ENCODE measurements at places on chromosomes 3 and 15.

GRCh38 chr3:50415061-50415460, 55.7 kb upstream of the TMEM115 start:
- no peak for DNase-seq

DNA sequence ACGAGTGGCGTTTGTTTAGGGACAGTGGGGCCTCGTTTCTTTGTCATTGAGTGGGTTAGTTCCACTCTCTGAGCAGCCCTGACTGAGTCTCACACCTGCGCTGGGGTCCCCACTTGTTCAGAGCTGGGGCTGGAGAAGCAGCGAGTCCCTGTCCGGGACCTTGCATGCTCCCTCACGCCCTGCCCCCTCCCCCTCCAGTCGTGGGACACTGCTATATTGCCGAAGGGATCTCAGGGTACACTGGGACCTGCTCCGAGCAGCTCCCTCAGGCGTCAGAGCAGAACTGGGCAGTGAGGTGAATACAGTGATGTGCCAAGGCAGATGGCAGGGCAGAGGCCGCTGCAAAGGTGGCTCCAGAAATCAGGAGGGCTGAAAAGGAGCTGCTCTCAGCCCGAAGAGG, 59.9 kb upstream of the KLF13 start:
- DNase-seq, result no peak

GRCh38 chr3:87246662-87247429, 19.7 kb downstream of the CHMP2B start:
- DNase-seq, result no peak

DNA sequence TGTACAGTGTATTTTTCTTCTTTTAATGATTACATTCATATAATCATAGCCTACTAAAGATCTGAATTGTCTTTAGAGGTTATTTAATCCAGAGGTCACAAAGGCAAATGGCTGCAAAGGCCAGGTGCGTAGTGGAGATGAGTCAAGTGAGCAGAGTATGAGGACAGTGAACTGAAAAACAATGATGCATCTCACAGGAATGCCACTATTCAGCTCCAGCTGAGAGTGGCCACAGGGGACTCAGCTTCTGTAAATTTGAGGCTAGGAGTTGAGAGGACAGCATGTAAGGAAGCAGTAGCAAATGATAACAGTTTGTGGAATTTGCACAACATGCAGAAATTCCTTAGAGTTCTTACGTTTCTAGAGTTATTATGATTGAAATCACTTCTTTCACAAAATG, 50.4 kb downstream of the COL6A5 start:
- DNase-seq, result no peak

DNA sequence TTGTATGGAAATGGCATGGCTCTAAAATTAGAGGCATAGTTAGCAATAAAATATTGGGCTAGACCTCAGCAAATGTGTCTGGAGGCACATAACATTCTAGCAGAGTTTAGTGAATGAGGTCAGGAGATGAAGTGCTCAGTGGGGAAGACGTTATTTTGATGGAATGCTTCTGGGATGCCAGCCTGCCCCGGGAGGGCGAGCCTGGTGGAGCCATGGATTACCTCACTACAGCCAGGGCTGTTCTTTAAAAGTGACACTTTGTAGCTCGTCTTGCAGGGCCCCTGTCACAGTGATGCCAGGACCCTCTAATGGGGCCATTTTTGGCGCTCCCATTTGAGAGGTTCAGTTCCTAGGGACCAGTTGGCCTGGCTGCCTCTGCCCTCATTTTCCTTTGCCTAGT, 48.5 kb downstream of the PXYLP1 start:
- no peak for DNase-seq

GRCh38 chr15:69848551-69849231, 249.0 kb downstream of the TLE3 start:
- no peak for DNase-seq

DNA sequence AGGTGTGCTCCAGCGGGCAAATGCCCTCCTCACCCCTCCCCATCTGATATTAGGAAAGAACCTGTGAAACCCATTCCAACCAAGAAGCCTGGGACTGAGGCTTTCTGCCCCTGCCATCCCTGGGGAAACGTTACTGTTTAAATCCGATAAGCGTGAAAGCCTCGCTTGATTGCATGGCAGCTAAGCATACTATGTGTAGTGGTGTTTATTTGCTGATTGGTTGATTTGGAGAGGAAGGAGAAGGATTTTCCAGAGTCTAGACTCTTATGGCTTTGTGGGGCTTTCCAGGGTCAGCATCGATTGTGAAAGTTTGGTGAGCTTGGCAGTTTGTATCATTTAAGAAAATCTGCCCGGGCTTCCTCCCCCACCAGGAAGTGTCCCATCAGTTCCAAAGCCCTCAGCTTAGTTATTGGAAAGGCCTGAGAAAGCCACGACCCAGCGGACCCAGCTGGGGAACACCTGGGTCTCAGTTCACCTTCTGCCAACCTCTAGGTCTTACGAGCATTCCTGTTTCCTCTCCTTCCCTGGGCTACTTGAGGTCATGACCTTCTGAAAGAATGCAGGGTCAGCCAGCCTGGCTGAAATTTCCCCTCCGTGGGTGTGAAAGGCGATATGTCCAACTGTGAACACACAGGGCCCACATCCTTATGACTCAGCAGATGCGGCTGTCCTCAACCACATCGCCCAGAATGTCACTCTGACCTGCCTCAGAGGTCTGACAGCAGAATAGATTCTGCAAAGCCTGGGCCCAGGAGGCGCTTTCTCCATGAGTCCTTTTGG, 62.8 kb upstream of the HERC1 start:
- DNase-seq, result no peak

- DNase-seq, result no peak
Observed at GRCh38 chr15:92714077-92714476, 58.5 kb upstream of the FAM174B start.

GRCh38 chr3:138348754-138349739, 668 bp downstream of the MRAS start:
- no peak for DNase-seq

DNA sequence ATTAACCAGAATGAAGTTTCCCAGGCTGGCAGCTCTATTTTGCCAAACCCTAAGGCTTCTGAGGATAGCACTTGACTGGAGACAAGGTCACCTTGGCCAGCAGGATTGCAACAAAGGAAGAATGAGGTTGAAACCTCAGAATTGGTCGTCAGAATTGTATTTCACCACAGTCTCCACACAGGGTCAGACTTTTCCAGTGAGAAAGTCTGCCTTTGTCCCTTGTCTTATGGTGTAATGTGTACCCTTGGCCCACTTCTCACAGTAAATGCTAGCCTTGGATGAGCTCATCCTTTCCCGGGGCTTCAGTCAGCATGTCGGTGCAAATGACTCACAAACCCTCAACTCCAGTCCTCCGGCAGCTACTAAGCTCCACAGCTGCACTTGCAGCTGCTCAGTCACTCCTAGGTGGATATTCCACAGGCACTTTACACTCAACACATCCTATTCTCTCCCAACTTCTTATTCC, 19.7 kb downstream of the SSR3 start:
- DNase-seq, result no peak

DNA sequence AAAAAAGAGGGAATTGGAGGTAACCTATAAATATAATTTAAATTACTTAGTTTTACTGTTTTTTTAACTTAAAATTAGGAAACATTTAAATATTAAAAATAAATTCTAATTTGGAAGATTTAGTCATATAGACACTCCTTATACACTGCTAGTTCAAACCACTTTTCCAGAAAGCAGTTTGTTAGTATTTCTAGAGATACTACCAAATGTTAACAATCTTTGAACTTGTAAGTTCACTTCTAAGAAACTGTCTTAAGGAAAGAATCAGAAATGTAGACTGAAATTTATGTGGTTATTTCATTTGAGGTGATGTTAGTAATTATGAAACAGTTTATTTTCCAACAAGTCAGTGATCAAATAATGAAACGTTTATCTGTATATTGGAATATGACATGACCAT, 22.7 kb downstream of the CTDSPL2 start:
- DNase-seq, result no peak

DNA sequence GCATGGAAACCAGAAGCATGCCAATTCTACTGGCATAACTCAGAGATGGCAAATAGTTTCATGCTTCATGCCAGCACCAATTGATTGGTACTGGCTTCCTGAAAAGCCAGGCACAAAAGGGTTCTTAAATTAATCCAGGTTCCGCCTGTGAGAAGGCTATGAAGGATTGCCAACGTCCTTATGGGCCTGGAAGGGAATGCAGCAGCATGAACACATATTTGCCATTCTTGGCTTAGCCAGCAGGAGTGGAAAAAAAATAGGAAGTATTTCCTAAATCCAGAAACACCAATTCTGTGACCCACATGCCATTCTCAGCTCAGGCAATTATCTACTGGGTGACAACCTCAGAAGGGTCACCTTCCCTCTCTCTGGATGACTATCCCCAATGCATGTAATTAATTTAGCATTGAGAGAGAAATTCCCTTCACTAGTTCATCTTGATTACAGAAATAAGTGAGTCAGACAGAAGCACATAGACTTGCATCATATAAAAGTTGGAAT, 36.0 kb downstream of the ADAMTS9 start:
- DNase-seq, result no peak

- DNase-seq, result no peak
Observed at GRCh38 chr3:40763807-40764206, 239.0 kb downstream of the ZNF621 start.

- DNase-seq, result no peak
Observed at GRCh38 chr3:108437439-108437838, 73.0 kb downstream of the MYH15 start.

DNA sequence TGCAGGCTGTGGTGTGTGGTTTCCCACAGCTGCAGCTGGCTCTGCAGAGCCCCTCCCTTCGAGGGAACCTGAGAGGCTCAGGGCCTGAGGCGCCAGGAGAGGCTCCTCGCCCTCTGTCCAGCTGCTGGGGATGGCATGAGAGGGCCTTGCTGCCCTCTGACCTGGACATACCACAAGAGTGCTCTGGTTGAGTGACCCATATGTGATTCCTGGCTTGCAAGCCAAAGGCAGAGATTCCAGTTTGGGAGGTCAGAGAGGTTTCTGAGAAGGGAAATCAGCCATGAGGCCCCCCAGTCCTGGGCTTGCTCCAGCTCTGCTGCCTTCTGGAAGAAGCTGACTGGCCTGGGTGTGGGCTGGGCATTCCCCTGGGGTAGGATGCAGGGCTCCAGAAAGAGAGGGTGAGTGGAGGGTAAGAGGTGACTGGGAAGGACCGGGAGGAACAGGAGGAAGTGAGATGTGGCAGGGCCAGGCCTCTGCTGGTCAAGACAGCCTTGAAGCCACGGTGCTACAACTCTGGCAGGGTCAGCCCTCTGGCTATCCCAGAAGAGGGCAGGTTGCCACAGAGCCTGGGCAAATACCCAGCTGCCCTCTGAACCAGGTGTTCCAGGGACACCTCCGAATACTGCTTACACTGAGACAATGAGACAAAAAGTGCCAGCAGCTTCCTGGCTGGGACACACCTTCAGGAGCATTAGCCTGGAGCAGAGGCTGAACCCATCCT, 16.0 kb upstream of the SRP14 start:
- no peak for DNase-seq

DNA sequence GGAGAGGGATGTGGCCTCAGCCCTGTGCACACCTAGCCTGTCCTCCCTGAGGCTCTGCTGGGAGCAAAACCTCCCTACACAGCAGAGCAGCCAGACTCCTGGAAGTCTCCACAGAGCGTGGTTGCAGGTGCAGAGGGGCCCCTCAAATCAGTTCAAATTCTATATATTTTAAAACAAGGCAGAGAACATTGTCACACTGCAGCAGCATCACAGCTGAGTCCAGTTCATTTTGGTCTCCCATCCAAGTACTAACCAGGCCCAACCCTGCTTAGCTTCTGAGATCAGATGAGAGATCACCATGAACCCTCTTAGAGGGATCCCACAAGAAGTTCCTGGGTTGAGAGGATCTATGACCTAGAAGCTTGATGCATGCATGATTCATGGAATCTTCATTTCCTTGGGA, 331.0 kb upstream of the RGMA start:
- no peak for DNase-seq

- DNase-seq, result no peak
Observed at GRCh38 chr3:126922466-126922865, 60.4 kb upstream of the PLXNA1 start.

DNA sequence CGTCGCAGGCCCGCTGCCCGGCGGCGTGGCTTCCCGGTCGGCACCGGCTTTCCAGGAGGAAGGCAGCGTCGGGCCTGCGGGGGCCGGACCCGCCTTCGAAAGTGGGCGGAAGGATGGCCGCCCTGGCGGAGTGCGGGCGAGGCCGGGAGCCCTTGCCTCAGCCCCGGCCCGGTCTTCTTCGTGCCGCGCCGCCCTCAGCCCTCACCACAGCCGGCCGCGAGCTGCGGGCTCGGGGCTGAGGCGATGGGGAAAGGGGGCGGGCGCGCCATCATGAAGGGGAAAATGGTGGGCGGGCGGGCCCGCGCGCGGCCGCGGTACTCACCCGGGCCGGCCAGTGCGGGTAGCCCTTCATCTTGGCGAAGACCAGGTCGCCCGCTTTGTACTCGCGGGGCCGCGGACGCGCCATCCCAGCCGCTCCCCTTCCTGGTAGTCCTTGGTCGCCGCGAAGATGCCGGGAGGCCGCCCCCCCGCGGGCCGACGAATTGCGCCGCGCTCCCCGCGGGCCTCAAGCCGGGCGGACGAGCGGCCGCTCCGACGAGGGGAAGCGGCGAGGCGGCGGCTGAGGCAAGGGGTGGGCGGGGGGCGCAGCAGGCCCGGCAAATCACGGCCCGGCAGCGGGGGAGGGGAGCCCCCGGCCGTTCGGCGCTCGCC, 489 bp downstream of the HDGFL3 start:
- DNase-seq, result no peak

GRCh38 chr15:62287066-62287857, 122.2 kb upstream of the C2CD4B start:
- no peak for DNase-seq

GRCh38 chr3:184937611-184938010, 125.6 kb downstream of the VPS8 start:
- no peak for DNase-seq

DNA sequence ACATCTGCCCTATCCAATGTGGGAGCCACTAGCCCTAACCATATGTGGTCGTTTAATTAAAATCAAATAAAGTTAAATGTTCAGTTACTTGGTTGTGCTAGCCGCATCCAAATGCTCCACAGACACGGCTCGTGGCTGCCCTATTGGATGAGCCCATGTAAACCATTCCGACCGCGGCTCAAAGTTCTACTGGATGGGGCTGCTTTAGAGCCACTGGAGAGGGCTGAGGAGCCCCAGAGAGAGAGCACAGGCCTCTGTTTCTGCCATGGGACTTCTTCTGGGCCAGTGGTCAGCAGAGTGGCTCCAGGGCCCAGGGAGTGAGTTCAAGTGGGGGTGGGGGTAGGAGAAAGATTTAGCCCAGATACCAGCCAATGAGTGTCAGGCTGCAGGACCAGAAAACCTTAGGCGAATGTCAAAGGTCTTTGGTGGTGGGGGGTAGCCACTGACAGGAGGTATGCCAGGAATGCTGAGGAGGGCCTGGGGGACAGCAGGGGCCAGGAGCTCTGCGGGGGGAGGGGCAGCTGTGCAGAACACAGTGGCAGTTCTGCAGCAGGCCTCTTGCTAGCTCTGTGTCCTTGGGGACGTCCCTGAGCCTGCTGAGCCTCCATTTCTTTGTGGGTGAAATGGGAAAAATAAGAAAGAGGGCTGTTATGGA, 30.1 kb downstream of the SPSB4 start:
- DNase-seq, result no peak

- DNase-seq, result no peak
Observed at GRCh38 chr3:192947421-192947820, 29.8 kb upstream of the MB21D2 start.
